ENCODE measurements at places on chromosomes 13 and 19.

DNA sequence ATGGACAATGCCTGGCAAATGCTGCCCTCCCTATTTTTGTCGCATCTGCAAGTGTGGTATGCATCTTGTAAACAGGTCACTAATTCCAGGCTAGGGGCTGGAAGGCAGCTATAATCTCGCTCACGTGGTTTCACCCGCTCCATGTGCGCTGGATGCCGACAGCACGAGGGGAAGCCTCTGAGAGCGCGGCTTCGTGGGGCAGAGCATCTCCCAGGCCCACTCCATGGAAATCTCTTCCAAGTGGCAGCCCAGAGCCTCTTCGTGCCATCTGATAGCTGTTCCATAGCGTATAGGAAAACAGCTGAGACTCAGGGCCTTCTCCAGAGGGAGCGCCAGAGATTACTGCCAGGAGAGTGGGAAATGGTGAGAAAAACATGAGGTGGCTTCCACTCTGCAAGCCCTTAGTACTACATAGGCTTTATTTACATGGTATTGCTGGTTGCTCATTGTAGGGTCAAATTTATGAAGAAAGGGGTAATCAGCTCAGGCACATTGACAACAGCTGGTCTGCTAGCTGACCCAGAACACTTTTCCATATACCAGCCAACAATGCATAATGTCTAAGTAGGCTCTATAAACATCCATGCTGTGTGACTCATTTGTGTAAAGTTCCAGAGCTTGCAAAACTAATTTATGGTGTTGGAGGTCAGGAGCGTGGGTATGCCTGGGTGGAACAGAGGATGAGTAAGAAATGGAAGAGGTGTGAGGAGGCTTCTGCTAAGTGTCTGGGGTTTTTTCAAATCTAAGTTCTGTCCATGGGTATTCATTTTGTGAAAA lies 165.2 kb downstream of the SHISA2 start:
- no peak for DNase-seq

DNA sequence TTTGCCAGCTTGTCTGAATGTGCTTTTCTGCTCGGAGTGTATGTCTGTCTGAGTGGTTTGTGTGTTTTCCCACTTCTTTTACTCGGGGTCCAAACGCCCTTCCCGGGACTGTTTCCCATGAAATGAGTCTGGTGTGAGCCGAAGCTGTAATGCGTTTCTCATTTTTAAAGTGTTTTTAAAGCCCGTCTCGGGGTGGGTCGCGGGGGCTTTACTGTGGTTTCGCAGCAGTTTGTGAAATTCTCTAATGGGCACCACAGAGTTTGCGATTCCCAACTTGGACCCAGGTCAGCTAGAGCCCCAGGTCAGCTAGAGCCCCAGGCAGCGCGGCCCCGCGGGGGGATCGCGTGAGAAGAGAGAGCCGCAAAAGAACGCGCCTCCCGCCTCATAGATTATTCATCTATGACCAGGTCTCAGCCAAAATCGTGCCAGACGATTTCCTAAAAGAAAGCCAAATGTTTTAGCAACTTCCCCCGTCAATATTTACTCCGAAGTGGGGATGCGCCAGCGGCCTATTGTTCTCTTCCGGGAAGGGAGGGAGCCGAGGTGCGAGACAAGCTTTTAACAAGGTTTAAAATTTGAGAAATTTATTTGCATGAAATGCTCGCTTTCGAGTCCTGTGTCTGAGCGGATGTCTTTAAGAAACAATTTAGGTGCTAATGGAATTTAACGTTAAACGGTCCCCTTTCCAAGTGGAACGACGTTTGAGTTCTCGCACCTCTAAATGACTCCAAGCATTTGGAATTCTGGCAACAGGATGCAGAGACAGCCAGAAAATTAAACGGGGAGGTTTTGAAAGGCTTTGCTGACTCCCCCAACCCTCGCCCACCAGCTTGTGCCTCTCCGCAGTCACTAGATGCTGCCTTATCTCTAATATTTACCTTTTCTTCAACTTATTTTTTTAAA lies 2.2 kb downstream of the ZIC2 start:
- DNase-seq, result peak; percentile 1

DNA sequence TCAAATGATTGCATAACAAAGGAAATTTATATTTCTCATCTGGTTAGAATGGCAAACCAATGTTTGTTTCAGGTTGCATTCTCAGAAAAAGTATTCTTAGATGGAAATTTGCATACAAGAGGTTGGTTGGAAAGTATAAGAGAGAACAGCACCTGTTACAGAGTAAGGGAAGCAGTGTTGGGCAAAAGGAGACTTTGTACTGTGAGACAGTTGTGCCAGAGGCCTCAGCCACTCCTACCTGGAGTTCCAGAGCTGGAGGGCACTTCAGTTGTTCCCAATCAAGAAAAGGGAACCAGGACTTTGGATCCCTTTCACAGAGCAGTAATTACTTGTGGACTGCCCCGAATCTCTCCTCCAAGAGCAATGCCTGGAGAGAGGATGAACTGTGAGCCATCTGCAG lies 81.8 kb downstream of the SPRY2 start:
- no peak for DNase-seq

- DNase-seq, result no peak
Measured at GRCh38 chr13:110912651-110913051, 2.2 kb downstream of the ANKRD10 start.

GRCh38 chr19:4776436-4777211 lies 14.9 kb upstream of the FEM1A start:
- DNase-seq, result no peak

DNA sequence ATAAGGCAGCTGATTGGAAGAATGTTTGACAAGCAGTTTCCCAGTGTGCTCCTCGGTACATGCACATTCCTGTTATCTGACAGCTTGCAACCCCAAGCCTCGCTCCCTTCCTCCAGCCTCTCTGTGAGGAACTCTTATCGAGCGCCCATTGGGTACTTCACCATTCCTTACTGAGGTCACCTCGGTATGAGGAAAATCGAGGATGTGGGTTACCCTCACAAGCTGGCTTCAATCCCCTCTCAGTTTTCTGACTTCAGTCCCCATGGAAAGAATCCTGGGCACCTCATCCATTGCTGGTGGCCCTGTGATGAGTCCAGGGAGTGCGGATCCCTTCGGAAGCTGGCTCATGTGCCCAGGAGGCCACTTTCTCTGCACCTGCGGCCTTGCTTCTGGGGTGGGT lies 17.3 kb downstream of the TEX29 start:
- DNase-seq, result no peak

DNA sequence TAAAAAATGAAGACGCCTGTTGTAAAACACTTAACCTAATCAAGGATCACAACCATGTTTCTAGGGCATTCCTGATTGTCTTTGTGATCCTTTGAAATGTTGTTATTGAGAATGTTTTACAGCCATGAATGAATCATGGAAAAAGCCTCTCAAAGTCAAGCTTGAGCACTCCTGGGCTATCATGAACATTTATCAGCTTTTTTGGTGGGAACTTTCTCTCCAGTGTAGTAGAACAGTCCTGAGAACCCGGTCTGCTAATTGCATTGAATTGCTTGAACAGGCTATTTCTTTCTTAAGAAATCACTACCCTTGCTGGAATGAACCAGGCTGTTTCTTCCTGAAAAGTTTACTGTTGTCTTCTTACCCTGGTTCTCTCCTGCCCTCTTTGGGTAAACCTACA lies 516.5 kb downstream of the FGF9 start:
- no peak for DNase-seq

- DNase-seq, result no peak
Measured at GRCh38 chr13:54433493-54434206, 1405.0 kb downstream of the OLFM4 start.

DNA sequence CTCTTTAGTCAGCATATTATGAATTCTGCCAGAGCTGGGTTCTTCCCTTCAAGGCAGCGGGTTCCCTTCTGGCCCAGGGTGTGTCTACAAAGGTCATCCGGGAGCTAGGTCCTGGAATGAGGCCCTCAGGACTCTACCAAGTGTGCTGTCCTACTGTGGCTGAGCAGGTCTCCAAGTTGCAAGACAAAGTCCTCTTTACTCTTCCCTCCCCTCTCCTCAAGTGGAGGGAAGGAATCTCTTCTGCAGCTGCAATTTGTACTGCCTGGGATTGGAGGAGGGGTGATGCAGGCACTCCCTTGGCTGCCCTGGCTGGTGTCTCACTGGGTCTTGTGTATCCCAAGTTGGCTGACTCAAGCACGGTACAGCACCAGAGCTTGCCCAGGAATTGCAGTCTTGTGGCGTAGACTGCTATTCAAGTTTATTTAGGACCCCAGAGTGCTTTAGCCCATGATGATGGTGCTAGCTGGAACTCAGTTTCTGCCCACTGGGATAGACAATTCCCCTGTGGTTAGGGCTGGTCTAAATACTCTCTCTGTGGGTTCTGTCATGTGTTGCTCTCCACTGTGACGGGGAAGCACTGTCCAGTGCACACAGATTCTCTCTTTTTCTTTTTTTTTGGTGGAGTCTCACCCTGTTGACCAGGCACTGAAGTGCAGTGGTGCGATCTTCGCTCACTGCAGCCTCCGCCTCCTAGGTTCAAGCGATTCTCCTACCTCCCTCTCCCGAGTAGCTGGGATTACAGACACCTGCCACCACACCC lies 28.5 kb downstream of the RFC3 start:
- no peak for DNase-seq

GRCh38 chr19:37725181-37725580 lies 5.6 kb upstream of the ZNF607 start:
- no peak for DNase-seq

DNA sequence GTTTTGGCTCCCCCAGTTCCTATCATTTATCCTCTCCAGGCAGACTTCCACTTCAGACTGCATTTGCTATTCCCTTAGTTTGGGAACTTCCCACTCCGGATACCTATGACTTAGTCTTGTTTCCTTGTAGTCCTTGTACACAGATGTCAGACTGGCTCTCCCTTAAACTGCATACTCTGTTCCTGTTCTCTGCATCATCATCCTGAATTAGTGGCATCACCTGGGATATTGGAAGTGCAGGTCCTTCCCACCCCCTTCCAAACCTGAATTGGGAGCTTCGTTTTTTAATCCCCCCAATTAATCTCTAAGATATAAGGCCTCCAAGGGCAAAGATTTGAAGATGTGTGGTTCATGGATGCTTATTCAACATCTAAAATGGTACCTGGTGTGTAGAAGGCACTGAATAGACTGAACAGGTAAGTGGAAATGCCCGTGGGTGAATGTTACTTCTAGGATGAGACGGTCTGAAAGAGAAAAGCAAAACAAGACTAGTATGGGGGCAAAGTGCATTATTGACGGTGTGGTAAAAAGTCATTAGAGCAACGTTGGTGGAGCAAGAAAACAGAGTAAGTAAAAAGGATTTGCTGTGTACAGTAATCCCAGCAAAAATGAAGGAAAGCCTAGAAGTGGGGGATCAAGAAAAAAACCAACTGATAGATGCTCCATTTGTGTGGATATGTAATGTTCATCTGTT lies 9.6 kb downstream of the MIR17HG start:
- DNase-seq, result no peak

- no peak for DNase-seq
Measured at GRCh38 chr13:85976242-85976641, 177.0 kb upstream of the SLITRK6 start.

DNA sequence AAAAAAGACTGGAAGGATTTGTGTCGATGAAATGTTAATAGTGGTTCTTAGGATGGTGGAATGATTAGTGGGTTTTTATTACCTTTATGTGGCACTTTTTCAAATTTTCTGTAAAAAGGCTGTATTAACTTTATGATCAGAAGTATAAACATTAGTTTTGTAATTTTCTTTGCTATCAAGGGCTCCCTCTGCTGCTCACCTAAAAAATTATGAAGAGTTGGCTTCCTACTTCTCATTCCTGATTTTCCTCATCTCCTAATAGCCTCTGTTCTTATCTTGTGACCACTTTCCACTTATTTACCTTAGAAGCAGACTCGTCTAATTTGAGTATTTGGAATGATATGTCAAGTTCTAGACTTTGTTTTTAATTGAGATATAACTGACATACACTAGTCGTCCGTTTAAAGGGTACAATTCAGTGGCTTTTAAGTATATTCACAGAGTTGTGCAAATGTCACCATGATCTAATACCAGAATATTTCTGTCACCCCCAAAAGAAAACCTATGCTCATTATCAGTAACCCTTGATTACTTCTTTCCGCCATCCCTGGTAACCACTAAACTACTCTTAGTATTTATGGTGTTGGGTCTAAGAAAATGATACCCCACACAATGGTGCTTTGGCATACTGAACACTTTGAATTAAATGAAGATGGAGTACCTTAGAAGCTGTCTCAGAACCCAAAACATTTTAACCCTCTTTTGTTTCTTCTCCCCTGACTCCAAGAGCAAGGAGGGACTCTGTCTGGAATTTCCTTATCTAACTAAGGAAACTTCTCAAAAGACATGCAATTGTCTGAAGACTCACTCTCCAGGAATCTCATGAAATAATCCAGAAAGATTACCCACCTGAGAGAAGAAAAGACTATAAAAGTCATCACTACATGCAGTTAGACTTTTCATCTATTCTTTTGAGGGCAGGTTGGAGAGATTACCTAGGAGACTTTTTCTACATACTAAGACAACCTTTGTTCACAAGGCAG lies 311.3 kb downstream of the DLEU7 start:
- peak; percentile 54 for DNase-seq

GRCh38 chr19:42132851-42133528 lies 744 bp upstream of the POU2F2 start:
- peak; percentile 39 for DNase-seq

DNA sequence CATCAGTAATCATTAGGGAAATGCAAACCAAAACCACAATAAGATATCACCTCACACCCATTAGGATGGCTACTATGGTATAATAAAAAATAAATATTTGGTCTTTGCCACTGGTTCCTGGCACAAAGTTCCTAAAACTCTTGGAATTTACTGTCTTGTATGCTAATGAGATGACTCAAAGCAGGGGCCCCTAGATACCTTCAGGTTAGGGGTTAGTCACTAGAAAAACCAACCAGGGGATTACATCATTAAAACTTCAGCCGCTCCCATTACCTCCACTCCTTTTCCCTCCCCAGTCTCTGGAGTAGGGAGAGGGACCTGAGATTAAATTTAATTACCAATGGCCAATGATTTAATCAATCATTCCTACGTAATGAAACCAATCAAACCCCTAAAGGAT lies 49.6 kb downstream of the THSD1 start:
- DNase-seq, result no peak

DNA sequence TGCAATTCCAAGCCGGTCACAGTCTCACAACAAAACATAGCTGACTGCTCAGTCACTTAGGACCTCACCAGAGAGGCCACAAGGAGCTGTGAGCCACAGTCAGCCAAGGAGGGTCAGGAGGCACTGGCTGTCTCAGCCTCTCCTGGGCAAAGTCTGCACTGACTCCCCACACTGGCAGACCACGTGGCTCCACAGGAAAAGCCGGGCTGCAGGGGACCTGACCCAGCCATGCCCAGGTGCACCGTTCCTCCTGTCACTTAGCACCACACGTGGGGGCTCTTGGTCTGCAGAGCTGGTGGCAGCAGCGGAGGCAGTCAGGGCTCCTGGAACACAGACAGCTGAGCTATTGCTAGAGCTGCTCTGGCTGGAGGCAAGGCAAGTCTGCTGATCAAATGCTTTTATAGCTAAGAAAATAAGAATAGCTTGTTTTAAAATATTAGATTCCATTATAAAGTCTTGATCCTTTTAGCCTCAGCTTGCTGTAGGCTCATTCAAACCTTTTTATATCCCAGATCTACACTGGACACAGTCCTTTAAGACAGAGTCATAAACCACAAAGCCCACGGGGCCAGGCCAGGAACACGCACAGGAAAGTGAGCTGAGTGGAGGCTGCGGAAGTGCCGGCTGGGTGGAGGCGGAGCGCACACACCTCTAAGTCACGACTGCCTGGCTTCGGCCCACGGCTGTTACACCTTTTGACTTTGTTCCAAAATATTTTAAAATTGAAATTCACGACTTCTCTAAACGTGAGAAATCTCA lies 744.1 kb downstream of the UQCRFS1 start:
- no peak for DNase-seq
